Thyroid gland (tissue), 4 donors: ENCODE measurements at places on chromosomes 1 and 21.

DNA sequence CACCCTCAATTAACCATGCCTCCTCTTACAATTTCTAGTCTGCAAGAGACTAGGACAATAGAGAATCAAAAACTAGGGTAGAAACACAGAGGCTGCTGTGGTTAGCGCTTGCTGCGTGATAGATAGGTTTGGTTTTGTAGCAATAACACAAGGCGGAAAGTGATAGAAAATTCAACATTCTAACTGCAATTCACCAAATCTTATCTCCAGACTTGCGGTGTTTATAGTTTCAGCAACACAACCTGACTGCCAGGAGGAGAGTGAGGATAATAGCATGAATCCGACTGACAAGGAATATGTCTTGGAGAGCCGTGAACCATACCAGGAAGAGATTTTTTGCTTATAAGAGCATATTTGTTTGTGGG is 30.7 kb upstream of the IFNAR2 start:
- no peaks in the 10 kb centered on the region for H3K27me3 ChIP-seq
- no peak for DNase-seq
- no peaks in the 10 kb centered on the region for H3K4me1 ChIP-seq
- H3K27ac ChIP-seq = no peak overlapping the region
- H3K4me3 ChIP-seq = no peak overlapping the region

DNA sequence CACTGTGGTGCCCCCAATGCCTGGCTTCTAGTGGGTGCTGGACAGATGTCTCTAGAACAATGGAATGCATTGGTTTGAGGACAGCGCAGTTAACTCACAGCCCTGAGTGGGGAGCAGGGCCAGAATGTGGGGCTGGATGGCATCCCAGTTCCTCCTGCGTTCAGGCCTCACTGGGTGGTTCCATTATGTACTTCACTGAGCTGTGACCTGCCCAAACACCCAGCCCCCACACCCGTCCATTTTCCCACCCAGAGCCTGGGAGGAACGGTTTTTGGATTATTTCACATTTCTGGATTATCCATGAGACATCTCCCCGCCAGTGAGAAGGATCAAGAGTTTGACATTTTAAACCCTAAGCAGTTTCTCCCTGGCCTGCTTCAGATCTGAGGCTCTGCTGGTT is 55.3 kb upstream of the WASF2 start:
- no peaks in the 10 kb centered on the region for H3K27me3 ChIP-seq
- H3K36me3 ChIP-seq = peaks cover 23% of the 10 kb centered on the region
- H3K27ac ChIP-seq = peak overlapping the region; percentile 91
- peak; percentile 95 for DNase-seq
- H3K4me1 ChIP-seq = peaks cover 49% of the 10 kb centered on the region
- no peak overlapping the region for H3K4me3 ChIP-seq

DNA sequence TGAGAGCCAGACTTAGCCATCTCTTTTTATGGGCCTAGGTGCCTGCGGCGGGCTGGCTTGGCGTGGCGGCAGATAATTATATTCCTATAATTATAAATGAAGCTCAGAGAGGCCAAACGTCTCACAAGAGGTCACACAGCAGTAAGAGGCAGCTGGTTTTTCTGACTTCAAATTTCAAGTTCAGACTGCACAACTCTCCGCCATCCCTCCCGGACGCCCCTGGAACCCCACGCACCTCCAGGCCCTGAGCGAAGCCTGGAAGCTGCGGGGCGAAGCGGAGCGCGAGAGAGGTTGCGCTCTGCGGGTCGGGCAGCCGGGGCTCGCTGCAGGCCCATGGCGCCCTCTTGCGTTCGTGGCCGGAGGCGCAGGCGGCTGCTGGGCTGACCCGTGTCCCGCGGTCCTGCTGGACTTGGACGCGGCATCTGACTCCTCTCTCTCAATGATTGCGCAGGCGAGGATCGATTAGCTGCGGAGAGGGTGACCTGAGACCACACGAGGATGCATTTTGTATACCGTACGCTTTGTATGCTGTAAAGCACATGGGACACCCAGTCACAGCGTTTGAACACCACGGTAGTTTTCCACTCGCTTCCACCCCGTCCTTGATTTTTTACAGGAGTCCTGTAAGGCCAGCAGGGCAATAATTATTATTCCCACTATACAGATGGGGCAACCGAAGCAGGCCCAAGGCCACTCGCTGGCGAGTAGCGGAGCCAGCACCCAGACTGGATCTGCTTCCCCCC is 272.7 kb downstream of the FOXD2 start:
- peak; percentile 71 for DNase-seq
- no peak overlapping the region for H3K4me3 ChIP-seq
- H3K27me3 ChIP-seq = peaks cover 35% of the 10 kb centered on the region
- no peaks in the 10 kb centered on the region for H3K36me3 ChIP-seq

GRCh38 chr1:192700834-192701271 is 64.9 kb downstream of the RGS13 start:
- no peaks in the 10 kb centered on the region for H3K4me1 ChIP-seq
- no peaks in the 10 kb centered on the region for H3K27me3 ChIP-seq
- no peak overlapping the region for H3K4me3 ChIP-seq
- no peak for DNase-seq

- H3K4me1 ChIP-seq = peaks cover 18% of the 10 kb centered on the region
- no peak overlapping the region for H3K27ac ChIP-seq
- no peaks in the 10 kb centered on the region for H3K36me3 ChIP-seq
- DNase-seq = no peak
These were observed 67.4 kb downstream of the SASS6 start for GRCh38 chr1:100065183-100065968.

GRCh38 chr1:235495551-235495950 is 8.7 kb downstream of the B3GALNT2 start:
- no peak overlapping the region for H3K4me3 ChIP-seq
- H3K27me3 ChIP-seq = no peaks in the 10 kb centered on the region
- no peak overlapping the region for H3K27ac ChIP-seq
- peaks cover 3% of the 10 kb centered on the region for H3K4me1 ChIP-seq
- H3K36me3 ChIP-seq = peaks cover 9% of the 10 kb centered on the region

DNA sequence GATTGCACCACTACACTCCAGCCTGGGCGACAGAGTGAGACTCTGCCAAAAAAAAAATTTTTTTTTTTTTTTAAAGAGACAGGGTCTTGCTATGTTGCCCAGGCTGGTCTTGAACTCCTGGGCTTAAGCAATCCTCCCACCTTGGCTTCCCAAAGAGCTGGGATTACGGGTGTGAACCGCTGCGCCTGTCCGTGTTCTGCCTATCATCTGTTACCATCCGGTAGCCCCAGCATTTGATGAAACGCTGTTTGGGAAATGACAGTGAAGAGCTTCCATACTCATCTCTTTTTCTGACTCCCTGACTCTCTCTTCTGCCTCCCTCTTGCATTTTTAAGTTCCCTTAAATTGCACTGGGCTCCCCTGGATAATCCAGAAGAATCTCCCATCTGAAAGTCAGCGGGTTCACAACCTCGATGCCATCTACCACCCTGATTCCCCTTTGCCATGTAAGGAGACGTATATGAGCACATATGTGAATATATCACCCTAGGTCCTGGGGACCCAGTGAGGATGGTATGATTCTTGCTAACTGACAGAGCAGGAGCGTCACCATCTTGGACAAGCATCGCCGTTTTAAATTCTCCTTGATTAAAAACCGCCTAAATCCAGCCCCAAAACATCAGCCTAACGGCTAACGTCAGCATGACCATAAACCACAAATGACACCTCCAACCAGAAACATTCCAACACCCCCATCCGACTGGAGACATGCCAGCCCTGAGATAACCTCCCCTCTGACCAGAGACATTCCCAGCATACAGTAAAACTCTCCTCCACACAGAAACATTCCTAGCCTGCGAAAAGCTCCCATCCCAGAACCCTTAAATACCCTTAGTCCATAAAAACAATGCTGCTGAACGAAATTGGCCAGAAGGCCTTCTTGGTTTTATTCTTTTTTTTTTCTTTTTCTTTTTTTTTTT is 12.4 kb downstream of the TNFRSF8 start:
- no peak overlapping the region for H3K4me3 ChIP-seq
- H3K36me3 ChIP-seq = no peaks in the 10 kb centered on the region
- H3K27me3 ChIP-seq = no peaks in the 10 kb centered on the region
- no peak overlapping the region for H3K27ac ChIP-seq
- no peaks in the 10 kb centered on the region for H3K4me1 ChIP-seq
- no peak for DNase-seq

- DNase-seq = no peak
- no peak overlapping the region for H3K4me3 ChIP-seq
- H3K36me3 ChIP-seq = no peaks in the 10 kb centered on the region
- no peaks in the 10 kb centered on the region for H3K27me3 ChIP-seq
- no peaks in the 10 kb centered on the region for H3K4me1 ChIP-seq
These were observed 12.8 kb downstream of the GFI1 start for GRCh38 chr1:92473781-92474495.

GRCh38 chr1:211975152-211975941 is 60.0 kb downstream of the INTS7 start:
- no peak for DNase-seq
- peak overlapping the region; percentile 24 for H3K27ac ChIP-seq
- H3K27me3 ChIP-seq = no peaks in the 10 kb centered on the region
- H3K36me3 ChIP-seq = no peaks in the 10 kb centered on the region

DNA sequence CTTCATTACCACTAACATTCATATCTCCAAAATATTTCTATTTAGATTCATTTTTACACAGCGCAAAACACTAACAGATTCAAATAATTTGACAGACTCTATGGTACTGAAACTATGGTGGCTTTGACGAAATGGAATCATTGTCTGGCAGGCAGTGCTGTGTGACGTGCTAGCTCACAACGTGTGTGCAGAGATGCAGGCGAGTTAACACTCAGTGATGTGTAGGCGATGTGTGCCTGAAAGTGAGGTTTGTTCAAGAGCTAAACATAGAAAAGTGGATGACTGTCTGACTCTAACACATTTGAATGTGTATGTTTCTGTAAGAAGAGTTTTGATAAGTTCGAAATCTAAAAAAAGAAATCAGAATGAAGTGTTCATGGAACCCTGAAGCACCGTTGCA is 97.7 kb downstream of the RYR2 start:
- no peak for DNase-seq
- H3K27ac ChIP-seq = no peak overlapping the region
- no peaks in the 10 kb centered on the region for H3K36me3 ChIP-seq
- peaks cover 12% of the 10 kb centered on the region for H3K4me1 ChIP-seq
- H3K27me3 ChIP-seq = no peaks in the 10 kb centered on the region

GRCh38 chr1:1344655-1345361 is 4.4 kb downstream of the DVL1 start:
- H3K27ac ChIP-seq = no peak overlapping the region
- peak; percentile 47 for DNase-seq
- H3K27me3 ChIP-seq = no peaks in the 10 kb centered on the region
- H3K4me1 ChIP-seq = peaks cover 27% of the 10 kb centered on the region
- no peak overlapping the region for H3K4me3 ChIP-seq
- H3K36me3 ChIP-seq = no peaks in the 10 kb centered on the region

GRCh38 chr1:223847781-223848345 is 2.1 kb upstream of the TP53BP2 start:
- H3K36me3 ChIP-seq = no peaks in the 10 kb centered on the region
- H3K4me3 ChIP-seq = no peak overlapping the region
- H3K4me1 ChIP-seq = peaks cover 23% of the 10 kb centered on the region
- no peaks in the 10 kb centered on the region for H3K27me3 ChIP-seq
